ENCODE measurements at places on chromosomes 2 and 18.

DNA sequence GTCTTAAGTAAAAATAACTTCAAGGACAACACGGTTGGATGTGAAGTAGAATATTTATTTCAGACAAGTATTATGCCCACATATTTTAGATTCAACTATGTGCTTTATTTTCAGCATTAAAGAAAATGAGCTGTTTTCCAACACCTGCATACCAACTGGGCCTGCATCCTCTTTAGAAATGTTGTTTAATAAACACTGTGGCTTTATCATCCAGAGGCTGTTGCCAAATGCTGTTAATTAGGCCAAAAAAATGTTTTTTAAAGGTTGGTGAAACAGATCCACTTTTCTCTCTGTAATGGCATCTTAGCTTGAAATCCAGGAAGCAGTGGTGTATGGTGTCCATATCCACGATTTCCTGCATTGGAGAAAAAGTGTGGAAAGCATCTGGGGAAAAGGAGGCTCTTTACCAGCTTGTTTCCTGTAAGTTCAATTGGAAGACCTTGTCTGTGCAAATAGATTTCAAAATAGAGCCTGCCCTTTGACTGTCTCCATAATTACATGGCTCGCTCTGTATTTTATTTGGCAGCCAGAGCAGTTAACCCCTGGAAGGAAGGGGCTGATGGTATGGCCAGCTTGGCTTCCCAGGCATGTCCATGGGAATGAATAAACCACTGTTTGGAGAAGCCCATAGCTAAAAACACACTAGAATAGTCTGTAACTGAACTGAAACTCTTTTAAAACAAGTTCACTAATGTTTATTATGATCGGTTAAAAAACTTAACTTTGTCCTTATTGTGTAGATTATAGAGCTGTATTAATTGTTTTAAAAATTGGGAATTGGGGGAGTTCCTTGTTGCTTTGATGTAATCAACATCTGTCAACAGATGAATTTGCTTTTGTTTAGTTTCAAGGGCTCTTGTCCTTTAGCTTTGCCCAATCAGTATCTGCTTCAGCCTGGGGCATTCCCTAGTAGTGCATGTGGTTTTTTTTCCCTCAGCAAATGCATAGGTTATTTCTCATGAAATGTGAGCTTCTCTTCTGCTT lies 33.0 kb upstream of the DLX1 start:
- DNase-seq: no peak

DNA sequence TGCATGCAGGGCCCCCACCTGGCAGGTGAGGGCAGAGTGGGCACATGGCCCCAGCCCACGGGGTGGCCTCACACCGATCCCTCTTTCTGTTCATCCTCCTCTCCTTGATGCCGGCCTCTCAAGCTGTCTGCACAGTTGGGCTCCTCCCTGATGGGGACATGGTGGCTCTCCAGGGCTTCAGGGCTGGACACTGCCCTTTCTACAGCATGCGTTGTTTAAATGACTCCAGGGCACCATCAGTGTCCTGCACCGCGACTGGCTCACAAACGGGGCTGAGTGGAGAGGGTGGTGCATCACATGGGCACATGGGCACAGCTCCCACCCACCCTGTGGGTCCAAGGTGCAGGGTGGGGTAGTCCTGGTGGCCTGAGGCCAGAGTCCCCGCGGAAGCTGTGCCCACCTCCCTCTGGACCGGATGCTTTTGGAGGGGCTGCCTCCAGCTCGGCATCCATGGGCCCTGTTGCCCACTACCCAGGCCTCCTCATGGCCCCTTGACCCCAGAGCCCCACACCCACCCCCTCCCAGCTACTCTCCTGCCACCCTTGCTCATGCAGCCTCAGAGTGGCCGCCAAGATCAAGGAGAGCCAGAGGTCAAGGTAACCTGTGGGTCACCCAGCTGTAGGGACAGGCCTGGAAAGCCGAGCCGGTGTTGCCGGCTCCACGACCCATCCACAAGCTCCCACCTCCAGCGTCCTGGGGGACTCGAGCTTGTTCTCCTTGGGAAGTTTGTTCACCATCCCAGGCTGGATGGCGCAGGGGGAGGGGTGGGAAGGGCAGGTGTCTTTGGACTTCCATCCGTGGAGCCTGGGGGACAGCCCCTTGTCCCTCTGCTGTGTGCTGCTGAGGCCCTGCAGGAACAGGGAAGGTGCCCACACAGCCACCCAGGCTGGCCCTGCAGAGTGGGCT lies 12.3 kb upstream of the SNED1 start:
- no peak for DNase-seq

DNA sequence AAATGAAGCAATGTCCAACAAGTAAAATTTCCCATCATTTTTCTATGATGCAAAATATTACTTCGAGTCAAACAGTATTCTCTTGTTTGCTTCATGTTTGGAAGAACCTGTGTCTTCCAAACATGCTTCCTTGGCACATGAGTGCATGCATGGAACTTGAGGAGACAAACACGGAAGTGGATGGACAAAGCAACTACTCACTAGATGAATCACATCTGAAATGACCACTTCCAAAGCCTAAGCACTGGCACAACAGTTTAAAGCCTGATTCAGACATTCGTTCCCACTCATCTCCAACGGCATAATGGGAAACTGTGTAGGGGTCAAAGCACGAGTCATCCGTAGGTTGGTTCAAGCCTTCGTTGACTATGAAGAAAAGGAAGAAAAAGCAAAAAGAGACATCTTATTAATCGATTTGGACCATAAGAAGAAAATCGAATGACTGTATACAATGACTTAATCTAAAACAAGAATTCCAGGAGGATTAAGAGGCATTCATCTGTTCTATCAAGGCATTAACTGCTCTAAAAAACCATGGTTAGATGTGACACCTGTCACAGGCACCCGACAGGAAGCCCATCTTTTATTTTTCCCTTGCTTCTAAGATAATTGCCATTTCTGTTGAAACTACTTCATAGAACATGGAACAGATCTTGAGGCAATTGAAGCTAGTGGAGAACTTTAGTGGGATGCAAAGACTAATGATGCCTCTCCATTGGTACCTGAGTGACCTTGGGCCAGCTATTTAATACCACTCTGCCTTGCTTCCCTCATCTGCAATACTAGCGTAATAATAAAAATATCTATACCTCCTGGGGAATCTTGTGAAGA lies 56.0 kb downstream of the ATIC start:
- no peak for DNase-seq

DNA sequence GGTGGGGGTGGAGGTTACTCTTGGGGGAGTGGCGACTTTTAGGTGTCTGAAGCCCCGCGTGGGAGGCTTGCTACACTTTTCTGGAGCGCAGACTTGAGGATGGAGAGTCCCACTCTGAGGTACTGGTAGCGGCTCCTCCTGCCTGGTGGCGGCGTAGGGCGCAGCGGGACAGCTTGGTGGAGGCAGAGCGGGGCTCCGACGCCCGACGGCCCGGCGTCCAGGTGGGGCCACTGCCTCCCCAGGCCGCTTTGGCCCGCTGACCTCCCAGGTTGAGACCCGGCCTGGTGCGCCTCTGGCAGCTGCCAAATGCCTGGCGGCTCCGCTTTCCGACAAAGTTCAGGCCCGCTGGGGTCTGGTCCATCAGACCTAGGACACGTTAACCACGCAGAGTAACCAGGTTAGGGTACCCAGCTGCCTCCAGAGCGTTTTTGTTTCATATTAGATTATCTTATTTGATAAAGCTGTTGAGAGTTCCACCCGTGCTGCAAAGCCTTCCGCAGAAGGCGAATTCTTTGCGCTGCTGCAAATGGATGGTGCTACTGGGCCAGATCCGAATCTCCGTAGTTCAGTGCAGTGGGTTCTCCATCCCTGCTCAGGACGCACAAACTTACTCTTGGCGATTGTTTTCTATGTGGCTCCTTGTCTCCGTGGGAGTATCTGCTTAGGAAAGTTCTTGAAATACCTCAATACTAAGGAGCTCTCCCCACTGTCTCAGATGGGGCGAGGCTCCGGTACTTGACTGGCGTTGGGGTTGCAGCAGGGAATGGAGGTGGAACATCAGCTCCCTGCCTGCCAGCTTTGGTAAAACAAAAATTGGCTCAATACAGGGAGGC lies 405.9 kb downstream of the XIRP2 start:
- peak; percentile 0 for DNase-seq

DNA sequence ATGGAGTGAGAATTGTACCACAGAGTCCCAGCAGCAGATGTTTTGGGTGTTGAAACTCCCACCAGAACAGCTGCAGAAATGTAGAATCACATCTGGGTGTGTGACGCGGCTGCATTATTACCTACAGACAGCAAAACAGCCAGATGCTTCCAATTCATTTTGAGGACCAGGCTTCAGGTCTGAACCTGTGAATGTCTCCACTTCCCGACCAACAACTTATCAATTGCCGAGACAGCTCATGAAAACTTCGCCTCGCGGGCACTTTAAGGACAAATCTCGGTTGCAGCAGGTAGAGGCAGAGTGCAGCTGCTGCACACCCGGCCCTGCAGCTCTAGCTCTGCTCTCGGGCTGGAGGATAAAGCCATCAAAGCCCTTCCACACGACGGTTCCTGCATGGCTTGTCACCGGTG lies 202.0 kb downstream of the HRH4 start:
- no peak for DNase-seq

DNA sequence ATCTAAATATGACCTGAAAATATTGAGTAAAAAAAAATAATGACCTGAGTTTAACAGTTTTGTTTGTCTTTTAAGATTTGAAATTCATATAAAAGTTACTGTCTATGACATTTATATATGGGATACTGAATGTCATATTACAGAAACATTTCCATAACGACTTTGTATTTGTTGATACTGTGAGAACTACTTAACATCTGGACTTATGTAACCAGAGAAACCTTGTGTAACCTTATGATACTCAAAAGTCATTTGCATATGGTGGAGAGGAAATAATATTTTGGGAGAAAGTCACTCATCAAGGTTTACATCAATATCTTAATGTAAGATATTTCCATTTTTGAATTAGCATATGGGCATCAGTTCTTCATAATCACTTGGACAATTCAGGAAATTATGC lies 12.6 kb downstream of the MFSD6 start:
- DNase-seq: no peak

DNA sequence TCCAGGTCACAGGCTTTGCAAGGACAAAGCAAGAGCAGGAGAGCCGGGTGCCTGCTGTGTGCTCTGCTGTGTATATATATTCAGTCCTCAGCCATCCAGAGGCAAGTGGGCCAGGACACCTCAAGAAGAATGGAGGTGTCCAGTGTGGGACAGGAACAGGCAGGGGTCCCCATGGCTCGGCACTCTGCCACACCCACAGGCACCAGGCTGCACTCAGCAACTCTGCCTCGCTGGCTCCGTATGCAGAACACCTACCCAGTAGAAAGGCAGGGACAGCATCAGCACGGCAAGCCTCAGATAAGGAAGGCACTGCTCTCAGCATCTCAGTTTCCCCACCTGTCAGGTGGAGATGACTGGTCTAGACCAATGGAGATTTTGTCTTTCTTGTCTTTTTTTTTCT lies 57.8 kb downstream of the DNMT3A start:
- no peak for DNase-seq

- no peak for DNase-seq
Measured at GRCh38 chr2:159146996-159147666, 139.4 kb downstream of the WDSUB1 start.

GRCh38 chr2:95012881-95013550 lies 12.5 kb upstream of the MAL start:
- no peak for DNase-seq

DNA sequence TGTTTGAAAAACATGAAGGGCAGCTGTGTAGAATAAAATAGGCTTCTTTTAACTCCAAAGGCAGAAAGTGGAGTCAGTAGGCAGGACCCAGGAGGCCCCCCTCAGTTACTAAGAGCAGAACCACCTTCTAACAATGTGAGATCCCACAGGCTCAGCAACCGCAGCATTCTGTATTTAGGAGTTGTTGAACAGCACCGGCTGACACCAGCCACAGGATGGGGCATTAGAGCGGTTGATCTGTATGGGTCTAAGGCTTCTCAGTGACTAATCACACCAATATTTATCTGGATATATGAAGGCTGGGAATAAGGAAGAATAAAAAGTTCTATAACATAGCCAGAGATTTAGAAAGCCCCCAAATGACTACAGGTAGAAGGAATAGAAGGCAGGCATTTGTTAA lies 51.7 kb downstream of the MYO5B start:
- no peak for DNase-seq

GRCh38 chr2:227117027-227117426 lies 47.0 kb downstream of the COL4A4 start:
- no peak for DNase-seq

DNA sequence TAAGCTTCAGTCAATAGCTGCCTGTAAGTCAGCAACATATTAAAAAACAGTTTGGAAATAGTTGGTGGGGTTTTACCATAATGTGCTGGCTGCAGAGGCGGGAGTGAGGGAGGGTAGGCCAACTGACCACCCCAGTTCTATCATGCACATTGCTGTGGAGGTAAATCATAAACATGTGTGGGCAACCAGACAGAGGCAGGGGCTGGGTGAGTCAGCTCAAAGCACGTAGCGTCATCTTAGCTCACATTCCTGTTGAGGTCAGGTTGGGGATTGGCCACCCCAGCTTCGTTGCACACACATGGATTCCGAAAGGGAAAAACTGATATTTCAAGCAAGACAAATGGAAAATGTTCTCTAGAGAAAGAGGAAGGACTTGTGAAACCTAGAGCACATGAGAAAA lies 19.5 kb downstream of the GPR45 start:
- no peak for DNase-seq

GRCh38 chr2:148645539-148646230 lies 1.1 kb downstream of the EPC2 start:
- DNase-seq: peak; percentile 28

GRCh38 chr2:168210895-168211570 lies 36.4 kb downstream of the STK39 start:
- DNase-seq: no peak

GRCh38 chr2:109637749-109638570 lies 23.8 kb downstream of the SOWAHC start:
- no peak for DNase-seq

GRCh38 chr2:214775971-214776370 lies 33.5 kb downstream of the BARD1 start:
- DNase-seq: no peak

- no peak for DNase-seq
Measured at GRCh38 chr2:69103419-69103818, 90.4 kb downstream of the ANTXR1 start.

- DNase-seq: no peak
Measured at GRCh38 chr2:63613391-63613901, 24.7 kb downstream of the MDH1 start.

All from stimulated activated CD4-positive, alpha-beta T cell treated with anti-CD3 and anti-CD28 coated beads, Interleukin-12 subunit alpha, Interleukin-12 subunit beta, amount 100 ng/mL, for 24 hours (primary cell).